ENCODE measurements at places on chromosomes 2 and 18.

- peak; percentile 17 for DNase-seq
Measured at GRCh38 chr2:37615804-37616676, 55.4 kb downstream of the CDC42EP3 start.

GRCh38 chr2:35783723-35784122 lies 571.9 kb upstream of the CRIM1 start:
- no peak for DNase-seq

DNA sequence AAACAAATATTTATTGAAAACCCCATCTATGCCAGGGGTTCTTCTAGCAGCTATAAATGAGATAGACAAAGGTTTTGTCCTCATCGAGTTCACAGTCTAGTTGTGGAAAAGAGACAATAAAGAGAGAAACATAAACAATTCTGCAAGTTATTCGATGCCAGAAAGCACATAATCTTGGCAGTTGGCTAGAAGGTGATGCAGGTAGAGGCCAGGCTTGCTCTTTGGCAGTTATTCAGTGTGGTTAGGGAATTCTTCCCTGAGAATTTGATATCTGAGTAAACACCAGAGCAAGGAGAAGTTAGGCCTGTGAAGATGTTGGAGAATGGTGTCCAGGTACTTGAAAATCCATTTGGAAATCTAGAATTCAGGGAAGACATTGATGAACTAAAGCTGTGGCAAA lies 547.4 kb downstream of the SLC4A3 start:
- no peak for DNase-seq

- DNase-seq, result no peak
Measured at GRCh38 chr2:190318514-190318913, 1.1 kb downstream of the HIBCH start.

DNA sequence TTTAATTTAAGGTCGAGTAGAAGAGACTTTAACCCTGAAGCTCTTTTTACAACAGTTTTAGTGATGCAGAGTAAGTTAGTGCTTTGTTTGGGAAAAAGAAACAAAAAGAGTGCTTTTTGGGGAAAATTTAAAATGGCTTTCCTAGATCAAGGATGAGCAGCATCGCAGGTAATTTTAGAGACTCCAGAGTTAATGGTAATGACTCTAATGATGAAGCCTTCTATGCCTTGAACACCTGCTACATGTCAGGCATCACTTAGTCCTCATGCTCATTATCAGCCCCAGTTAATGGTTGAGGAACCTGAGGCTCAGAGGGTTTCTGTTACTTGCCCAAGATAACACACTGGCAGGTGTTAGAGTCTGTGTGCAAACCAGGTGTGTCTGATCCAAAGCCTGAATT lies 167.8 kb downstream of the ACOXL start:
- DNase-seq, result no peak

GRCh38 chr2:109193807-109194619 lies 65.0 kb downstream of the SH3RF3 start:
- DNase-seq, result no peak

DNA sequence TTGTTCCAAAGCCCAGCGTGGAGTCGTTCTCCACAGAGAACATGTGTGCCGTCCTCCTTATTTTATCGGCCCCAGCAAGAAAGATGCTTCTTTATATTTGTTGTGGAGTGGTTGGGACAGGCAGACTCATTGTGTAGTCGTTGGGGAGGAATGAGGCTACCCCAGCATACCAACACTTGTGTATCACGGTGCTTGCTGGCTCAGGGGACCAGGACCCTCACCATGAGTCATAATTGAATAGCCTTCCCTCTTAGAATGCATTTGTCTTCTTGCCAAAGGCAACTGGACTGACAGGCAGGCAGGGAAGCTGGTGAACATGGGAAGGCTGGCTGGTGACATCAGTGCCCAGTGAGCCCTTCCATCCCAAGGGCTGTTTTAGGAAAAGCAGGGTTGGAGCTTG lies 4.7 kb downstream of the CAPN10 start:
- DNase-seq, result no peak

DNA sequence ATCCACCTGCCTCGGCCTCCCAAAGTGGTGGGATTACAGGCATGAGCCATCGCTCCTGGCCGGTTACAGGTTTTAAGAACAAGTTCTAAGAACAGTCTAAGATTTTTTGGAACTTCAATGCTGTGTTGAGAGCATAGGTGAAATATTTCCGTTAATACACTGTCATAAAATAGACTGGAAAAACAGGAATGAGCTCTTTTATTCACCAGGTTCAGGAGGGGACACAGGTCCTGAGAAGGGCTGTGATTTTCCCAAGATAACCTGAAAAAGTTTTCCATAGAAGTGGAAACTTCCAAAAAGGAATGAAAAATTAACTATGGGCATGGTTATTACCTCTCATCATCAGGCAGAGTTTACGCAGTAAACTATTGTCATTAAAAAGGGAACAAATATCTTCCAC lies 97.6 kb upstream of the TMEM178A start:
- DNase-seq, result no peak

DNA sequence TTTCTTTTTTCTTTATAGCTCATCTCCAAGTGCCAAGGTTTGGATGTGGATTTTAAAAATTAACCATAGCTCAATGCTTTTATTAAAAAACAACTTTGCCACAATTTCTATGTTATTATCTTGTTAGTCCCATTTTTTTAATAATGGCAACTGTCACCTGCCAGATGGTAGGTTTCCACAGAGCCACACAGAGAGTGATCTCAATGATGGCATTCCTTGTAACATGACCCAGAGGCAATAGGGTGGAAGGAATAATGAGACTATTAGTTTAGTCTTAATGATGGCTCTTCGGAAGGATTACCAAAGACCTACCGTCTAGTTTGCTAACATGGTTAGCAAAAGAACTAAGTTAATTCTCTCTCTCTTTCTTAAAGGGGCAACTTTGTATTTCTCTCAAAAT lies 64.0 kb downstream of the REL start:
- DNase-seq, result no peak

DNA sequence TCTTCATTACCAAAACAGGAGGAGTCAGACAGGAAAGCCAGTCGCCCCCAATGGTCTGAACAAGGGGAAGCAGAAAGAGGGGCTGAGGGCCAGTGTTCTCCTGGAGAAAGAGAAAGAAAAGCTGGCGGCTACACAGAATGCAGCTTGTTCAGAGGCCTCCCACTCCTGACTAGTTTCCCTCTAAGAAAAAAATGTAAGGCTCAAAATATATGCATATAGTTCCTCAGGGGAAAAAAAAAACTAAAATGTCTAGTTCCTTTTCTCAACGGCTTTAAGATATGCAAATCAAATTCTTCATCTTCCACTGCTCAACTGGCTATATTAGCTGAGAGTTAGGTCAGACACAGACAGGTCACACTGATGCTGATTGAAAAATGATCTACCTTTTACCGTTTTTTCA lies 18.6 kb downstream of the MBOAT2 start:
- no peak for DNase-seq

- DNase-seq, result peak; percentile 10
Measured at GRCh38 chr2:144183727-144184126, 336.2 kb downstream of the ZEB2 start.

GRCh38 chr2:86256300-86256699 lies 57.0 kb downstream of the MRPL35 start:
- DNase-seq, result no peak

GRCh38 chr2:97849881-97850528 lies 136.6 kb downstream of the ZAP70 start:
- no peak for DNase-seq

GRCh38 chr2:96090196-96090926 lies 26.0 kb downstream of the ADRA2B start:
- DNase-seq, result no peak
